ENCODE measurements at places on chromosomes 13 and 19.
A peak's percentile ranks its signal among the peaks of the same experiment; 100 is the strongest.

DNA sequence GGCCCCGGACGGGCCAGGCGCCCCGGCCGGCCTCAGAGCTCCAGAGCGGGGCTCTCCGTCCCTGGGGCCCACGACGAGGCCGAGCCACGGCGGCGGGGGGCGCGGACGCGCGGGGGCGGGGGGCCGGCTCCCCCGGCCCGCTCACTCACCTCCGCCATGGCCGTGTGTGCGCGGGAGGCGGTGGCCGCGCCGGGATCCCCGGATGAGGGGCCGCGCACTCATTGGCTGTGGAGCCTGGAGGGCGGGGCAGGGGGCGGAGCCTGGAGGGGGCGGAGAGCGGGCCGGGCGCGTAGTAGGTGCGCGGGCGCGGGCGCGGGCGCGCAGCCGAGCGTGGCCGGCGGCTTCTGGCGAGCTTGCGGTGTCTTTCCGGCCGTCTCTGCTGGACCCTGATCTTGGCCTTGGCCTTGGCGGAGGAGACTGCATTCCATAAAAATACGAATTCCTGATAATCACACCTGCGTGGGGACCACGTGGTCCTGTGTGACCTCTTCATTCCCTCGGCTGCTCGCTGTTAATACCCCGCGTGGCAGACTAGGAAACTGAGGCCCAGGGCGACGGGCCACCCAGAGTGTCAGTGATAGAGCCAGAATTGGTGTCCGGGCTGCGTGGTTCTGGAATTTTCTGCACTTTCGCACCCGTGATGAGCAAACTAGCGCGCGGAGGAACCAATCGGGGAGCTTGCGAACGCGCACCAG lies at the start of gene MIER2:
MIER2 (minus strand) TSS at position 172 of the 695 bp plus-strand sequence; CDS start at position 158, 14 bp downstream.
- DNase-seq = peak; percentile 87

DNA sequence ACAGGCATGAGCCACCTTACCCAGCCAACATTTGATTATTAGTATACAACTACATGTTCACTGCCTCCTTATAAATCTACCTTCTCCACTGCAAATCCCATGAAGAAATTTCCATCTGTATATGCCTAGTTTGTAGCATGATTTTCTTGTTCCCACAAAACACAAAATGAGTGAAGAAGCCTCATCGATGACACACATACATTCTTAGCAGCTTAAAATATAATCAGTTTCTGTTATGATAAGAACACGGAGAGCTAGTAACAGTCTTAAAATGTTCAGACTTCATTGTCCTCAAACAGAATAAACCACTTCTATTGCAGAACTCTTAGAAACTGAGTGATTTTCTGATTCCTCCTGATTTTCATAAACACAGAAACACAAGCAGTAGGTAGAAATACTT lies 740.5 kb downstream of the PCDH9 start:
- DNase-seq = no peak

DNA sequence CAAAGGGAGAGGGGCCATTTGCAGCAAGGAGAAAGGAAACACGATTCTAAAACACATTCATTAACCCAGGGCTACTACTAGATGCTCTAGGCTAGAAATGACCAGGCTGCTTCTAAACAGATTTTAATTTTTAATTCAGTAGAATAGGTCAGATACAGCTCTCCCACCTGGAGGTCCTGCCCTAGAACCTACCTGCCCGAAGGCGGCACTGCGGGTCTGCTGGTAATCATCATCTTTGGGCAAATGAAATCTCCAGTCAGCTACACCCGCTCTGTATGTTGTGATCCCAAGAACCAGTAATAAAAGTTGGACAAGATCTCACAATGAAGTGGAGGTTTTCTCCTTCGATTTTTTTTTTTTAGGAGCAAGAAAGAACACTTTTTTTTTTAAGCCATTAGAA lies 345.3 kb downstream of the ENOX1 start:
- DNase-seq = no peak

- DNase-seq = no peak
These were observed 487.8 kb downstream of the KCTD12 start for GRCh38 chr13:76398425-76398824.

DNA sequence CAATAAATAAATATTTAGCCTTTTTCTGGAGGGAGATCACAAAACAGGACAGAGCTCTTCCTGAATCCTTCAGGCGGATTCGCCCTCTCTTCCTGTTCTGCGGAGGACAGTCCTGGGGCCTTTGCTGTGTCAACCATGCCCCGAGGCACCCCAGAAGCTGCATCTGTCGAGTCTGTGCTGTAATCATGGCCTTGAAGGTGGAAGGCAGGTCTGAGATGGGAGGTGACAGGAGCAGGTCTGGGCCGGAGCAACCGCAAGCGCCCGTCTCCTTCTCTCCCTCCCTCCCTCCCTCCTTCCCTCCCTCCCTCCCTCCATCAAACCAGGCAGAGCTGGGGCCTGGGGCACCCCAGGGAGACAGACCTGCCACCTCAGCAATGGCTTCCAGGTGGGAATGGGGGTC lies 4.6 kb upstream of the FXYD3 start:
- no peak for DNase-seq

DNA sequence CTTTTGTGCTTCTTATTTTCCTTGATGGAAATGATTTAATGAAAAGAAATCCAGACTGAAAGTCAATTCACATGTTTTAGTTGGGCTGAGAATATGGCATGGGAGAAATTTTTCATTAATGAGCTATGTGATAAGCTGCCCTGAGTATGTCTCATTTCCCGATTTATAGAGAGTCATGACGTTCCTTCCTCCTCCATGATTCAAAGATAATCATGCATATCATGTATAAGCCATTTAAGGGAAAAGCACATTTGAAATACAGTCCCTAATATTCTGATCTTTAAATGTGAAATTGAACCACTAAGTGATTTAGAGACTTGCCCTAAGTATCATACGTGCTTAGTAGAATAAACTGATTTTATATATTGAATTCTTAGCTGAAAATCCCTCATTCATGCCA lies 840.9 kb downstream of the PCDH17 start:
- DNase-seq = no peak

DNA sequence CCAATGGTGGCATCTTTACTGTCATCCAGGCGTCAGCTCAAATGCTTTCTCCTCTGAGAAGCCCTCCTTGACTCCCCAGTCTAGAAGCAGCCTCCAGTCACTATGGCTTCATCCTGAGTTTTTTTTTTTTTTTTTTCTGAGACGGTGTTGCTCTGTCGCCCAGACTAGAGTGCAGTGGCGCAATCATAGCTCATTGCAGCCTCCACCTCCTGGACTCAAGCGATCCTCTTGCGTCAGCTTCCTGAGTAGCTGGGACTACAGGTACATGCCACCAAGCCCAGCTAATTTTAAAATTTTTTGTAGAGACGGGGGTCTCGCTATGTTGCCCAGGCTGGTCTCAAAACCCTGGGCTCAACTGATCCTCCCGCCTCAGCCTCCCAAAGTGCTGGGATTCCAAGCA lies 4.2 kb downstream of the NRTN start:
- DNase-seq = no peak

- DNase-seq = no peak
These were observed 63.6 kb upstream of the SOX1 start for GRCh38 chr13:112003396-112003795.

DNA sequence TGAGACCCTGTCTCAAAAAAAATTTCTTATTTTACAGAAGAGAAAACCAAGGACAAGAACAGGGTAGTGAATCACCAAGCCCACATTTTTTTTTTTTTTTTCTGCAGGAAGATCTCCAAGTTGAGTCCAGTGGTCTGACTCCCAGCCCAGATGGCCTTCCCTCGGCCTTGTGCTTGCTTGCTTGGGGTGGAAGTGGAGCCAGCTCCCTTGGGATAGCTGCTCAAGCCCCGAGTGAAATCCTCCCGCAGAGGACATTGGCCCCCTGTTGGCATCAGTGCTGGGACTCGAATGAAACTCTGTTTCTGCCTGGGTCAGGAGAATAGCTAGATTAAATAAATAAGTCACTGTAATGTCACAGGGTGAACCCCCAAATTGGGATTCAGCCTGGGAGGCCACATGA lies 9.4 kb upstream of the NUP62 start:
- DNase-seq = no peak

DNA sequence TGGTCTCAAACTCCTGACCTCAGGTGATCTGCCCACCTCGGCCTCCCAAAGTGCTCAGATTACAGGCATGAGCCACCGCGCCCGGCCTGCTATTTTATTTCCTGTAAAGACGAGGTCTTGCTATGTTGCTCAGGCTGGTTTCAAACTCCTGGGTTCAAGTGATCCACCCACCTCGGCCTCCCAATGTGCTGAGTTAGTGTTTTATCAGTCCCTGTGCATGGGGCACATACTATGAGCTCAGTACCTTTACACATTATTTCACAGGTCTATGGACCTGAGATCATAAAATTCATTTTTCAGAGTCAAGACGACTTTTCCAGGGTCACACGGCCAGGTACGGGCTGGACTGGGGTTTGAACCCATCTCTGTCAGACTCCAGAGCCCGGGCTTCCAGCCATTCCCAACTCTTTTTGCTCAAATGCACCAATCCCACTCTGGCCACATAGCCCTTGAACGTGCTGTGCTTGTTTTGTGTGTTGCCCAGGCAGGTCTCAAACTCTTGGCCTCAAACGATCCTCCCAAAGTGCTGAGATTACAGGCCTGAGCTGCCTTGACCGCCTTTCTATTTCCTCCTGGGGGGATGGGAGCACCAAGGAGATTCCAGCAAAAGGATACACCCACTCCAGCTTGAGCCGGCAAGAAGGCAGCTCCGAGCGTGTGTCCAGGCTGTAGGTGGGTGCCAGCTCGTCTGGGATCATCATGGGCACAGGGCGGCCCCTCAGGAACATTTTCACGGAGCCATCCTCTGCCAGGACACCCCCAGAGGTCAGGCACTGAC lies 1.1 kb downstream of the EML2 start:
- DNase-seq = no peak

GRCh38 chr19:1090731-1091543 lies 4.2 kb downstream of the POLR2E start:
- peak; percentile 17 for DNase-seq

DNA sequence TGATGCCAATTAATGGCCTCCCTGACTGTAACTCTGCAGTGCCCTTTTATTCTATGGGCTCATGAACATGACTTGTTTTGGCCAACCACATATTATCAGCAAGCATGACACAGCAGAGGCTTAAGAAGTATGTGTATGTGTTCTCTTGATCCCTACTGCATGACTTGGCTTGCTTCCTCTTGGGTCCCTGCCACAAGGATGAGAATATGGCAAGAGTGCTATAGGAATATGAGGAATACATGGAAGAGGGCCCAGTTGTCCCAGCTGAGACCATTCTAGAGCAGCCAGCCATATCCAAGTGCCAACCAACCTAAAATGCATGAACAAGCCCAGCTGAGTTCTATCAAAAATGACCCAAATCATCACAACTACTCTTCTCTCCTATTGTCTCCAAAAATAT lies 576.7 kb upstream of the PCDH9 start:
- no peak for DNase-seq

DNA sequence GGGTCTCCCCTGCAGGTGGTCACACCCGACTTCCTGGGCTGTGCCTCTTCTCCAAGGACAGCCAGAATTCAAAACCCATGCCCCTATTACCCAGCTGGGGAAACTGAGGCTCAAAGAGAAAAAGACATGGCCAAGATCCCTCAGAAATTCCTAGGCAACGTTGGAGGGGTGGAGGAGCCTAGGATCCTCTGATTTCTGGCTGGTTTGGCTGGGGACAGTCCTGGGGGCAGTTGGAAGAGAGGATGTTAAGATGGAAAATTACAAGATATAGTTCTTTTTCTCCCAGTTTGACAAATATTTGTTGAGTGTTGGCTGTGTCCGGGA lies 2.4 kb downstream of the VASP start:
- no peak for DNase-seq

- DNase-seq = peak; percentile 13
These were observed 107.4 kb upstream of the DOCK9 start for GRCh38 chr13:99085139-99085807.

GRCh38 chr13:113895436-113895835 lies 31.6 kb upstream of the GAS6 start:
- DNase-seq = no peak

GRCh38 chr19:36687214-36688056 lies at the start of gene ZNF567:
TSS of gene ZNF567 (plus strand) at chr19:36687612. CDS start at chr19:36694868, 7,256 bp downstream.
- DNase-seq = peak; percentile 97

DNA sequence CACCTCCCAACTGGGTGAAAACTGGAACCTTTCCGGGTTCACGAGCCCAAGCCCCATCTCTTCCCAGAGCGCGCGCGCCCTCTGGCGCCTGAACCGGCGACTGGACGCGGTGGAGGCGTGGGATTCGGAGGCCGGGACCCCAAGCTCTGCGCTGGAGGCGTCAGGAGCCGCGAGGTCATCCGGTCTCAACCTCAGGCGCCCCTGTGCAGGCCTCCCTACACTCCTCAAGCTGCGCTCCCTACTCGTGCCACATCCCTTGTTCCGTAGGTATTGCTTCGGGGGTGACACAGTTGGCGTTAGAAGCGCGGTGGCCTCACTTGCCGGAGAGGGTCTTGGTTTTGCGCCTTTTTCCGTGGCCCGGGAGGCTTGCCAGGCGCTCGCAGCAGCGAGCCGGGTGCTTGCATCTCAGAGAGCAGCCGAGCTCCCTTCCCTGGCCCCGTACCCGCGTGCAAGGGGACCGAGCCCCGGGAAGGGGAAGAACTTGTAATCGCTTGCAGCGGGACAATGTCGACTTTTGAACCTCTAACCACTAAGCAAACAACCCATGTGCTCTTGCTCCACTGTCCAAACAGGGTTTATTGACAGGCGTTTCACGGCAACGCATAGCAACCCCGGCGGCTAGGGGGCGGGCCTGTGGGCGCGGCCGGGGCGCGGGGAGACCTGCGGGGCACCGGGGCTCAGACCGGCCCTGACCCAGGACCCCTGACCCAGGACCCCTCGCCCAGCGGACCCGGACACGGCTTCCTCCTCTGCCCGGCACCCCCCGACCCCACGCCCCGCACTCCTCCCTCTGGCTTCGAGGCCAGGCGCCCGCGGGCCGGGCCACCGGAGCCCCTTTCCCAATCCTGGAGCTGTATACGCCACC lies 8.5 kb downstream of the CDX2 start:
- DNase-seq = peak; percentile 47

DNA sequence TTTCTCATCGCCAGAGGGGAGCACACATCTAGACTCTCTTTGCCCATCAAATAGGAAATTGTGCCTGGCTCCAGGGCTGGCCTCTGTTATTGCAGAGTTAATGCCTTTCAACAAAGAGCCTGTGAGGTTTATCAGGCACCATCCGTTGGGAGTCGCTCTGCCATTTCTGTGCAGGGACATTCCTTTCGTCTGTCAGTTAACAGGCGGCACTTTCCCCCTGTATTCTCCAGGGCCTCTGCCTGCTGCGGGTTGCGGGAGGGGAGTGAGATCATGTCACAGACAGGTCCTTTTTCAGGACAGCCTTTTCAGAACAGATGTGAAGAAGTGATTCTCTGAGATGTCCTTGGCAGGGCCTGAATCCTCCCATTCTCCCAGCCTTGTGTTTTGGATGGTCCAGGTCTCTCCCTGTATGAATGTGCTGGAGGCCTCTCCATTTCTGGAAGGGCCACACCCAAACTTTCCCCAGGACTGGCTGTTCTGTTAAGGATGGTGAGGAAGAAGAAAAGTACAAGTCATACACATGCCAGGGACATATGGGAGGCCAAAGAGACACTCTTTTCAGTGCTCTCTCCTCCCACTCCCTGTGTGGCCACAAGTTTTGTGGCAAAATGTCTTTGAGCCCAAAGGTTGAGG lies 14.9 kb downstream of the SERP2 start:
- DNase-seq = no peak

- no peak for DNase-seq
These were observed 18.1 kb upstream of the NDFIP2 start for GRCh38 chr13:79462895-79463294.

Measured in GM06990 (cell line).